RPMI7951 (cell line): ENCODE measurements at places on chromosomes 2 and 18. TPM values are rescaled to one million over a fixed set of nuclear protein-coding genes. Genes with fewer than 3 reads are reported as not detected.

DNA sequence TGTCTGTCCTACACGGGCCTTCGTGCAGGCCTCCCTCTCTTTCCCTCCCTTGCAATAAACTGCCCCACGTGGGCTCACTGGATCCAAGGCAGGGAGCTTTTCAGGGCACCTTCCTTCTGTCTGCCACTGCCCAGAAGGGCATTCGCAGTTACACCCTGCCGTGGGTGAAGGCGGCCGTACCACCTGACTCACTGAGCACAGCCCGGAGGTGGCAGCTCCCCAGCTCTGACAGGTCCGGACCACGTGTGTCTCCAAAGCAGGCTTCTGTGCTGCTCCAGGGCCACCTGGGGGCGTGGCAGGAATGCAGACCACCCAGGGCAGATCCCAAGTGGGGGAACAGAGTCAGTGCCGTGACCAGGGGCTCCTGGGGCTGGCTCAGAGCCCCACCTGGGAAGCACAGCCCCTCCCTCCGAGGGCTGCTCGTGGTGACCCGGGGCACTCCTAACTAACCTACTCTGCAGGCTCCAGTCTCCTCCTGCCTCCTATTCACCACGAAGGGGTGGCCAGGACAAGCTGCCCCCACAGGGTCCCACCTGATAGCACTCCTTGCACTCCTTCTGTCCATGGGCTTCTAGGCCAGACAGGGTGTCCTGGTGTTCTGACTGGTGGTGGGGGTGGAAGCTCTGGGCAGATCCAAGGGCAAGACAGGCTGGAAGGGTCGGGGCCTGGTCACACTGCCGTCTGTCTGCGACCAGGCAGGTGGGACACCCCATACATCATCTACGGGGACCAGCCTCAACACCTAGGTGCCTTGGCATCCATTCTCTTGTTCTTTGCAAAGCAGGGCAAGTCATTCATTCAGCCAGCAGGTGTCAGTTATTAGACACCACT lies 9.7 kb downstream of the SNED1 start:
- DNase-seq, result no peak

DNA sequence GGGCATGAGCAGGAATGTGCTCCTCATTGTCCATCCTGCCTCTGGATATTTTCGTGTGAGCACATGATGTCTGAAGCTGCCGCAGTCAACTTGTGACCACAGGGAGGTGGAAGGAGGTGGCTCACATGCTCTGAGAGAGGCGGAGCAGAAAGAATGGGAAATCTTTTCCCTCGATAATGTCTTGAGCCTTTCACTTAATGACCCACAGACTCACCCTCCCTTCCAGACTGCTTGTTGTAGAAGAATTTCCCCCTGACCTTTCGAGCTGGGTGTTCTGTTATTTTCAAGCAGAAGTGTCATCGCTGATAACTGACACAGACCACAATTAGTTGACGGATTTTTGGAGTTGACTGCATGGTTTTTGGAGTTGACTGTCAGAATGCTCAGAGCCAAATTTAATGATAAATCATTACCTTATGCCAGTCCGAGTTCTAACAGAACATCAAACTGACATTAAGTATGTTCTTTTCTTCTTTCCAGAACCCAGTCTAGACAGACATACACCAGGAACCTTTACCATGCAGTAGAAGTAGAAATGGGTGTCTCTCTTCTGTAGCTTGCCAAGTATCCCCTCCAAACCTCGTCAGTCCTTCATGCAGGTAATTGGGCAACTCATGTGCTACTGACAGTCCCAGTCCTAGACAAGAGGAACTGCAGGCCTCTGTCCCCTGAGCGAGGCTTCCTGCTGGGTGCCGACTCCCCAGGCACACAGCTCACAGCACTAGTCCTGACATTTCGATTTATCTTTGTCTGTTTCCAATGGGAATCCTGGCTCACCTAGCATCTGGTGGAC lies 29.4 kb upstream of the RTTN start:
- peak; percentile 69 for DNase-seq

DNA sequence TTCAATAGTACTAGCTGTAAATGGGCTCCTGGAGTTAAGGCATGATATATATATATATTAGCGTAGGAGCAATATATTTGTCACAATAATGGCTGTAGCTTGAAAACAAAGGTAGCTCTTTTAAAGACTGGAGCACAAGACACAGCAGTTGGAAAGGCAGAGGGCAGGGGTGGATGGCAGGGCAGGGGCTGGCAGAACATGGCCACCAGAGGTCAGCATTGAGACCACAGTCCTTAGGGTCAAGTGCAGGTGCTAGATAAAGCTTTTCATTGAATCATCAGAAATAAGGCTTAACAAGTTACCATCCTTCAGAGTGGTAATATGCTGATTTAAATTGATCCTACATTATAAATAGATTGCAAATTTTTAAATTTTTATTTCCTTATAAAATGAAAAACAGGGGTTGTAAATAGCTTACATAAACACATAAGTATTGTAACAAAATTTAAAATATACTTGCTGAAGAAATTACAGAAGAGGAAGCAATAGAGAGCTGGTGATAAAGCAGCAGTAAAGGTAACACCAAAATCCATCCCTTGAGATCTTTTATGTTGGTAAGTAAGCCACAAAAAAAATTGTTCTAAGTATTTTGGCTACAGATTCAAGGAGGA lies 161.2 kb upstream of the PIEZO2 start:
- DNase-seq, result peak; percentile 59

DNA sequence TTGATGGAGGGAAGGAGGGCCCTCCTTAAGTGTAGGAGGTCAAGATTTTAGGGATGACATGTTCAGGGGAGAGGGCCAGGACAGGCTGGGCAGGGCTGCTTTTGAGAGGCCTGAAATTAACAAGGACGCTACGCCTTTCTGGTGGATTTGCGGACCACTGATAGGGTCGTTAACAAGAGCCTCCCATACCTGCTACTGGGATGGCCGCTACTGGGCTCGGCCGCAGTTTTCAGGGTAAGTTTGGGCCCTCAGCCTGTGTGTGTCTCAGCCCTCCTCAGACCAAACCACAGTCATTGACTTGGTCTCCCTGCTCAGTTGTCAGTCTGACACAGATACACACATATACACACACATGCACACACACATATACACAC lies 180.9 kb downstream of the SMAD2 start:
- no peak for DNase-seq

Gene SULT1C4
- not detected in 2 replicates for total RNA-seq

Gene SCN9A
- total RNA-seq, result under 0.01 and 0.12 TPM in 2 replicates
